Astrocyte of the spinal cord (primary cell): ENCODE measurements at places on chromosomes 2 and 18.

- DNase-seq = no peak
Measured at GRCh38 chr2:127810156-127810618, 784 bp downstream of the WDR33 start.

GRCh38 chr2:75505012-75505411 lies 55.7 kb downstream of the EVA1A start:
- DNase-seq = no peak

DNA sequence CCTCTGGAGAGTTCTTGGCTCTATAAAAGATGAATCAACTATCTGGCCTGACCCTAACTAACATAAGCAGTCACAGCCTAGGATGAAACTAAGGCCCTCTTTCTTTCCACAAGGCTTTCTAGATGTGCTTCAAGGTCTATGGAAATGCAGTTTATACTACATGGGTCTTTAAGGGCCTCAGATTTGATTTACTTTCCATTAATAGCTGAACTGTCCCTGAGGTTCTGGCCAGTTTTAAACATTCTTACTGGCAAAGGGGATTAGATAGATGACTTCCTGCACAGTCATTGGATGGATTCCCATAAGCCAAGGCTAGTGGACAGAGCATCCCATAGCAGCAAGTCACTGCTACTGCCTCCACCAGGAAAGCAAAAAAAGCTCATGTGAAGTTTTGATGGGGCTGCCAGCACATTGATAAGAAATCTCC lies 38.1 kb upstream of the LCLAT1 start:
- peak; percentile 44 for DNase-seq

GRCh38 chr2:234444242-234444730 lies 52.6 kb downstream of the ARL4C start:
- DNase-seq = no peak

DNA sequence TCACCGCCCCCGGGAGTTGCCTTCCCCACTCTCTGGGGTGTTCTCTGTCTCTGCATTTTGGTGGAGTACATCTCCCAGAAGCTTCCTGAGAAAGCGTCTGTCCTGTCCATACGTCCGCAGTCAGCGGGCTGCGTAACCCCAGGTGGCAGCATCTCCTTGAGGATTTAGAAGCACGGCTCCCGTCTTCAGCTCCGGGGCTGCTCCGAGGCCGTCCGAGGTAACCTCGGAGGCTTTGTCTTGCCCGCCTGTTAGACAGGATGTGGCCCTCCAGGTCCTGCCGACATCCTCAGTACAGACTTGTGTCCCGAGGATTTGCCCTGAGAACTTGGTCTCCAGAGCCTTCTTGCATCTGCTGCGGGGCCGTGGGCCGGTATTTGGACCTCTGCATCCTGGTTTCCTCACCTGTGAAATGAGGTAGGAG lies 58.4 kb downstream of the CTDP1 start:
- no peak for DNase-seq

- no peak for DNase-seq
Measured at GRCh38 chr18:63648241-63648640, 4.2 kb upstream of the SERPINB4 start.
